ENCODE measurements at places on chromosomes 5 and 9. TPM values are rescaled to one million over a fixed set of nuclear protein-coding genes. Genes with fewer than 3 reads are reported as not detected.

DNA sequence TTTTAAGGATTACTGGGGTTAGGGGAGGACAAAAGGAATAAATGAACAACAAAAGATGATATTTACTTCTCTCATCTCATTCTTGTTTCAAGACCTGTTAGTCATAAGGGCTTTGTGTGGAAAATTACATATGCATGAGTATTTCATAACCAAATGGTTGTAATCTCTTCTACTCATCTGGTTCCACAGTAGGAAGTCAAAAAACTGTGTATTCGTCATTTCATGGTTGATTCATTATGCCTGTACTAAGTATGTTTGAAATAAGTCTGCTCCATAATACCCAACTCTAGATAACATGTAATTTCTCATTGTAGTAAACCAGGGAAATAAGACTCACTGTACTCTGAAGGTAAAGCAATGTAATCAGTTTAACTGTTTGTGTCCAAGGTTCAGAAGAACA is 212.9 kb downstream of the ARRDC3 start:
- no peaks in the 10 kb centered on the region for H3K27me3 ChIP-seq
- H3K27ac ChIP-seq = peak overlapping the region; percentile 63
- no peaks in the 10 kb centered on the region for H3K36me3 ChIP-seq
- H3K4me3 ChIP-seq = no peak overlapping the region

CTNND2 gene
- total RNA-seq = 0.38 TPM

DNA sequence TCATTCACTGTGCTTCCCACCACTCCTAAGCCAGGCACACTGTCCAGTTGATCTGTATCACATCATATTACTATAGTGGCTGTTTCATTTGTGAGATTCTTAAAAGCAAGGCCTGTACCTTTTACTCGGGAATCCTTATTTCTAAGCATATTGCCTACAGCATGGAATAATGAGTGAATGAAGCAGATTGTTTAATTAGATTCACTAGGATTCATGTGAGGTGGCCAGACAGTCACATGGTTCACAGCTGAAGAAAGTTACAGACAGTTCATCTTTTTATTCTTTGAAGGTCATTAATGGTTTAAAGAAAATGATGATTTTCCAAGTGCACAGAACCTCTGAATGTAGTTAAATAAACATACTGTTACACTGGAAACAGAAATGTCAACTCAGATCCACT is 24.3 kb upstream of the SEMA6A start:
- no peak for DNase-seq
- H3K4me1 ChIP-seq = peaks cover 9% of the 10 kb centered on the region
- no peaks in the 10 kb centered on the region for H3K36me3 ChIP-seq
- H3K27ac ChIP-seq = no peak overlapping the region

DOCK2 gene
- 6.8 TPM for total RNA-seq

DNA sequence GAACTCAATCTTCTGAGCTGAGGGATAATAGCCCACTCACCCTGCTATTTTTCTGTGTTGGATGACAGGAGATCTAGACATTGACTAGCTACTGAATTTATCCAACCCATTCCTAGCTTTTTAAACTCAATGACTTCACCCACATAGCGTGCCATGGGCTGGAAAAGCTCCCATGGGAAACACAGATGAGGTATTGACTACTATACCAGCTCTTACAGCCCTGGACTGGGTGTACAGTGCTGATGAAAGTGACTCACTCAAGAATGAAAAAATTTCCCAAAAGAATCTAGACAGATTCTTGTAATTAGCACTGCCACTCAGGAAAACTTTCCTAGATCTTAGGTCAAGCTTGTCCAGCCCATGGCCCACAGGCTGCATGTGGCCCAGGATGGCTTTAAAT is 72.7 kb upstream of the NREP start:
- no peak for DNase-seq
- no peaks in the 10 kb centered on the region for H3K27me3 ChIP-seq
- no peaks in the 10 kb centered on the region for H3K4me1 ChIP-seq
- H3K4me3 ChIP-seq = no peak overlapping the region
- no peaks in the 10 kb centered on the region for H3K36me3 ChIP-seq

DNA sequence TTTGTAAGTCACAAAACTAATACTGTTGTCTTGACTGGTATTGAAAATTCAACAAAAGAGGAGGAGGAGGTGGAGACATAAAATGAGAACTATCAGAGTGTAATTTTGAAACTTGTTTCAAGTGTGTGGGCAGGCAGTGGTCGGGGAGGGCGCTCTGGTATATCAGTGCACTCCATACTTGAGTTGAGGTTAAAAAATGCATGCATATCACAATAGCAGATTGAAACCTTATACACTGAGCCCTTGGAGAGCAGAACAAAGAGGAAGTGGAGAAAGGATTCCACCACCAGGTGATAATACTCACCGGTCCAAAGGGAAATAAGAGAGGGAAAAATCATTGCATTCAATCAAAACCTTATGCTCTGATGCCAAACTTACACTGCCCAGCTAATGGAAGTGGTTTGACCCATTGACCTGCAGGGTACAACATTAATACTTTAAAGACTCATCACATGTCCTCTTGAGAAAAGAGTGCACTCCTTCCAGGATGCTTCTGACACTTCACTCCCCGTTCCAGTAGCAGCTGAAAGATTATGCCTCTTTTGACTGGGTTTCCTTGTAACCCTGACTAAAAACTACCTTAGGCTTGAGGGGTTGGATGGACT is 79.5 kb upstream of the FAM169A start:
- H3K4me3 ChIP-seq = no peak overlapping the region
- no peaks in the 10 kb centered on the region for H3K36me3 ChIP-seq
- H3K4me1 ChIP-seq = peaks cover 8% of the 10 kb centered on the region
- DNase-seq = no peak
- no peak overlapping the region for H3K27ac ChIP-seq

DNA sequence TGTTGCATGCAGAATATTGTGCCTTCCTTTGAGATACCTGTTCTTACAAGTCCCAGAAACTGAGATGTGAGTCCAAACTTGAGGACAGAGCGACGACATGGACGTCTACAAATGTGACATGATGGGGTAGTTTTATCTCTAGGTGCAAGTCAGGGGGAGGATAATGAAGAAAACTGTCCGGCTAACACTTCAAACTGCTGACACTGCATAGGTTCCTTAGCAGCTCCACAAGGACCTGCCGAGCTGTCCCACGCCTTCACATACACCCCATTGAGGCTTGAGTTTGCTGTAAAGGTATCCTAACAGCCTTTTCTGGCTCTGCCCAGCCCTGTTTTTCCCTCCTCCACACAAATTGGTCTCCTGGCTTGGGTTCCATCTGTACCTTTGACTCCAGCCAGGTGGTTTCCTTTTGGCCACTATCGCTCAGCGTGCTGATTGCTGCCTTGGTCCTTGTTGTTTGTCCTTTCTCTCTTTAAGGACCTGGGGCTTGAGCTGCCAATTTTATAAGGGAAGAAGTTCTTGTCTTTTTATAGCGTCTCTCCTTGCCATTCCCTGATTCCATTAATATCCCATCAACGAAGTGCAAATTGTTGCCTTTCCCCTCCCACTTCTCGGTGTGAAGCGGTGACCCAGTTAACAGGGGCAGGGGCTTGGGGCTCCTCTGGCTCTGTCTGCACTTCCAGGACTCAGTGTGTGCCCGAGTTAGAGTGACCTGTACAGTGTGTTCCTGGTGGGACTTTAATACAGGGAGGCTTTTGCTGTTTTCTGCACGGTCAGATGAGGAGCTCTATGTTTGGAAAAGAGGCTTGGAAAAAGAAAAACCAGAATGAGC is 100.3 kb downstream of the PCSK1 start:
- no peaks in the 10 kb centered on the region for H3K36me3 ChIP-seq
- H3K27ac ChIP-seq = no peak overlapping the region
- H3K4me3 ChIP-seq = no peak overlapping the region
- no peak for DNase-seq

- H3K27ac ChIP-seq = no peak overlapping the region
- H3K36me3 ChIP-seq = no peaks in the 10 kb centered on the region
- H3K4me1 ChIP-seq = no peaks in the 10 kb centered on the region
- H3K4me3 ChIP-seq = no peak overlapping the region
- no peaks in the 10 kb centered on the region for H3K27me3 ChIP-seq
These were observed 8.5 kb downstream of the POLR3G start for GRCh38 chr5:90483206-90483605.

GRCh38 chr5:39412721-39413394 is 11.9 kb downstream of the DAB2 start:
- no peak overlapping the region for H3K4me3 ChIP-seq
- H3K4me1 ChIP-seq = peaks cover 36% of the 10 kb centered on the region
- no peak overlapping the region for H3K27ac ChIP-seq
- H3K36me3 ChIP-seq = no peaks in the 10 kb centered on the region

Data from esophagus squamous epithelium (tissue), 5 donors.